ENCODE measurements at places on chromosomes 7 and 10.

GRCh38 chr7:4606797-4607196 lies 75.3 kb upstream of the FOXK1 start:
- no peak for DNase-seq

DNA sequence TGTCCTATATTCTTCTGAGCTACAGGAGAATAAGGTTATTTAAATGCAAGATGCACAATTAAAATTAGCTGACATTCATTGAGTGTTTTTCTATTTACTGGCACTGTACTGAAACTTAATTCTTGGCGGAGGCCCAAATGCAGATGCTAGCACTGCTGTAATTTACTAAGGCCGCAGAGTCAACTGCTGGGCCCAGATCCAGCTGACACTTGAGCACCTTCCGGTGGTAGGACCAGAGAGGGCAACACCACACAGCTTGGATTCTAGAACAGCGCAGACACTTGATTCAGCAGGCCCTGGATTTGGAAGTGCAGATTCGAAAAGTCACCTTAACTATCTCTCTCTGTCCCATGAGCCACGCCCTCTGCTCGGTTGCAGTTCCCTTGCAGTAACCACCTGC lies 228.6 kb upstream of the TMEM72 start:
- DNase-seq = peak; percentile 36

DNA sequence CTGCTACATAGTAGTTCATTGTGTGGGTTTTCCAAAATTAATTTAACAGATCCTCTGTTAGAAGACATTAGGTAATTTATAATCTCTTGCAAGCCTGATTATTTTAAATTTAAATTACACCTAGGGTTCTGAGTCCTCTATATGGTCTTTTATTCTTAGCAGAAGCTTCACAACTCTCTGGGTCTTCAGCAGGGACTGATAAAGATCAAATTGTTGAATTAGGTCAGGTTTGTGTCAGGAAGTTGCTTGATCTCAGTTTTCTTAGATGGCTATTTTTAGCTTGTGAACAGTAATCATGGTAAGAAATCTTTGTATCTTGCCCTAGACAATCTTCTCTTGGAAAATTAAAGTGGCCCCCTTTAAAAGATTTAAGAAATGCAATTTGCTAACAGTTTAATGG lies 183.1 kb upstream of the HDAC9 start:
- no peak for DNase-seq

- no peak for DNase-seq
Measured at GRCh38 chr7:70726951-70727378, 405.0 kb upstream of the GALNT17 start.

DNA sequence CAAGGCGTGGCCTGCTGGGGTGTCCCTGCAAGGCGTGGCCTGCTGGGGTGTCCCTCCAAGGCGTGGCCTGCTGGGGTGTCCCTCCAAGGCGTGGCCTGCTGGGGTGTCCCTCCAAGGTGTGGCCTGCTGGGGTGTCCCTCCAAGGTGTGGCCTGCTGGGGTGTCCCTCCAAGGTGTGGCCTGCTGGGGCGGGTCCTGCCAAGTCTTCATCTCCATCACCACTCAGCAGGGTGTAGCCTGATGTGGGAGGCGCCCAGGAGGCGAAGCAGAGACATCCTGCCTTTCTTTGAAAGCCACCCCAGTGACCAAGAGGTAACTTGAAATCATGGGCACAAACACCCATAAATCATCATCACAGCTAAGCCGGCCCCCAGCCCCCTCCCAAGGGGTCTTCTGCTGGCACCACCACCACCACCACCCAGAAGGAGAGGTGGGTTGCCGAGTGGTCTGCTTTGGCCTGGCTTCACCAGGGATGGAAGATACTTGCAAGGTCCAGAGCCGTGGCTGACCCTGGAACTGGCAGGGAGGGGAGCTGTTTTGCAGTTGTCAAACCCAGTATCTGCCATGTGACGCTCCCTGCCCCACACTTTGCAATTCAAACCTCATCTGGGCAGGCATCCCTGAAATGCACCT lies 190.6 kb downstream of the EBF3 start:
- no peak for DNase-seq

- no peak for DNase-seq
Measured at GRCh38 chr7:22833957-22834356, 11.3 kb upstream of the TOMM7 start.

GRCh38 chr10:133044401-133044811 lies 43.3 kb upstream of the ADGRA1 start:
- DNase-seq = no peak
